ENCODE measurements at places on chromosomes 13 and 19.
A peak's percentile ranks its signal among the peaks of the same experiment; 100 is the strongest.

DNA sequence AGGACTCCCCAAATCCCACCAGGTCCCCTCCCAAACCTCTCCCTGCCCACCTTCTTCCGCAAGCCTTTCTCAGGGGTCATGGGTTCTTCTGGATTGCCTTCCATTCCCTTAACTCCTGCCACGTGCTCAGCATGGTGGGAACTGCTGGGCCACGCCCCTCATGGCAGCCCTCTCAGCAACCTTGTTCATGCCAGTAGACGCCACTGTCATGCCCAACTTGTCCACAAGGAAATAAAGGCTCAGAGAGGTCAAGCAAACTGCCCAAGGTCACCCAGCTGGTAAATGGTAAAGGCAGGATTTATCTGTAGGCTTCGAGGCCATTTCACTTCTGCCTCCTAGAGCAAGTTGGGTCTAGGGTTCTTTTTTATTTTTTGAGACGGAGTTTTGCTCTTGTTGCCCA lies 10.9 kb downstream of the PRAM1 start:
- DNase-seq = no peak

DNA sequence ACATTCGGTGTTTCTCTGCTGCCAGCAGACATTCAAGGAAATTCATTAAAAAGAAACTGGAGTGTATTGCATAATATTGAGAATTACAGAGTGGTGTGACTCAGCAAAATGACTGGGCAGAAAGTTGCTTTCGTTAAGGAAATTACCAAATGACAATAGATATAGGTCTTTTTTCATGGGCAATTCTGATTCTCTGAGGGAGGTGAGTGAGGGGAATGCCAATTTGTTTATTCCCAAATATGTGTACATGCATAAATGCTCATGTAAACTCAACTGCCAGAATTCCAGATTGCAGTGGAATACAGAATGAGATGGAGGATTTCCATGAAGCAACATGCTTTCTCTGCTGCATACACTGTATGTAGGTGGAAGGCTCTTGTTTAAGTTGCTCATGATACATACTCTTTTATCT lies 1730.1 kb downstream of the SLITRK5 start:
- DNase-seq = peak; percentile 6

- DNase-seq = no peak
Measured at GRCh38 chr13:65710514-65710913, 1519.6 kb downstream of the PCDH9 start.

GRCh38 chr13:36382030-36382429 lies 35.8 kb upstream of the SPART start:
- DNase-seq = no peak

GRCh38 chr19:29671393-29672160 lies 6.3 kb downstream of the PLEKHF1 start:
- no peak for DNase-seq

- DNase-seq = no peak
Measured at GRCh38 chr19:45223879-45224278, 21.3 kb downstream of the EXOC3L2 start.

DNA sequence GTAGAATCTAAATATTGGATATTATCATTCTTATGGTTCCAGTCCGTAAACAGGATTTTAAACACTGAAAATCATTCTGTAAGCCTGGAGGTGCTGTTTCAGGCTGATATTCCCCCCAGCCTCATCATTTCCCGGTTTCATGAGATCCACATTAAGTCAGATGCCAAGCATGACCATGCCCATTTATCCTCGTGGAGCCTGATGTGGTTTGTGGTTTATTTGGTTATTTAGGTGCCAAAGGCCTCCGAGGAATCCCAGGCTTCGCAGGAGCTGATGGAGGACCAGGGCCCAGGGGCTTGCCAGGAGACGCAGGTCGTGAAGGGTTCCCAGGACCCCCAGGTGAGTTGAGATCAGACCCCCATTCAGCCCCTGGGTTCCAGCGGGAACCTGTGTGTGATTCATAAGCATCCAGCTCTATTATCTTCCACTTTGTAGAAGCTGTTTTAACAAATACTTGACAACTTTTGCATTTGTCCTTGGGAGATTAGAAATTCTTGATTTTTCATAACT lies 92.5 kb downstream of the RAB20 start:
- no peak for DNase-seq

- DNase-seq = peak; percentile 83
Measured at GRCh38 chr19:18279516-18280246, 1.7 kb downstream of the JUND start.

- DNase-seq = no peak
Measured at GRCh38 chr13:39672378-39673132, 17.1 kb downstream of the COG6 start.

- no peak for DNase-seq
Measured at GRCh38 chr19:10112037-10112761, 706 bp downstream of the P2RY11 start.

DNA sequence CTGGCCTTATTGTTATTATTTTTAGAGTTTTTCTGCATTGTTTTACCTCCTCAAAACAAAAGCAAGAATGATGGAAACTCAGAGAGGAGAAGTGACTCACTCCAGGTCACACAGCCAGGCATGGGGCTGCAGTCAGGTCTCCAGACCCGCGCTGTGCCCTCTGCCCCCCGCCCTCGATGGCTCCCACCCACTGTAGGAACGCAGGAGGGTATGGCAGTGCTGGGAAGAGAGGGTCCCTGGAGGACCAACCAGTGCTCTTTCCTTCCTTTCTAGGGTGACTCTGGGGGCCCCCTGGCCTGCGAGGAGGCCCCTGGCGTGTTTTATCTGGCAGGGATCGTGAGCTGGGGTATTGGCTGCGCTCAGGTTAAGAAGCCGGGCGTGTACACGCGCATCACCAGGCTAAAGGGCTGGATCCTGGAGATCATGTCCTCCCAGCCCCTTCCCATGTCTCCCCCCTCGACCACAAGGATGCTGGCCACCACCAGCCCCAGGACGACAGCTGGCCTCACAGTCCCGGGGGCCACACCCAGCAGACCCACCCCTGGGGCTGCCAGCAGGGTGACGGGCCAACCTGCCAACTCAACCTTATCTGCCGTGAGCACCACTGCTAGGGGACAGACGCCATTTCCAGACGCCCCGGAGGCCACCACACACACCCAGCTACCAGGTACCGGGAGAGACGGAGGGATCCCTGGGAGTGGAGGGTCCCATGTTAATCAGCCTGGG lies 5.6 kb downstream of the TIMM13 start:
- no peak for DNase-seq

- DNase-seq = no peak
Measured at GRCh38 chr13:48457578-48458242, 44.8 kb upstream of the LPAR6 start.

DNA sequence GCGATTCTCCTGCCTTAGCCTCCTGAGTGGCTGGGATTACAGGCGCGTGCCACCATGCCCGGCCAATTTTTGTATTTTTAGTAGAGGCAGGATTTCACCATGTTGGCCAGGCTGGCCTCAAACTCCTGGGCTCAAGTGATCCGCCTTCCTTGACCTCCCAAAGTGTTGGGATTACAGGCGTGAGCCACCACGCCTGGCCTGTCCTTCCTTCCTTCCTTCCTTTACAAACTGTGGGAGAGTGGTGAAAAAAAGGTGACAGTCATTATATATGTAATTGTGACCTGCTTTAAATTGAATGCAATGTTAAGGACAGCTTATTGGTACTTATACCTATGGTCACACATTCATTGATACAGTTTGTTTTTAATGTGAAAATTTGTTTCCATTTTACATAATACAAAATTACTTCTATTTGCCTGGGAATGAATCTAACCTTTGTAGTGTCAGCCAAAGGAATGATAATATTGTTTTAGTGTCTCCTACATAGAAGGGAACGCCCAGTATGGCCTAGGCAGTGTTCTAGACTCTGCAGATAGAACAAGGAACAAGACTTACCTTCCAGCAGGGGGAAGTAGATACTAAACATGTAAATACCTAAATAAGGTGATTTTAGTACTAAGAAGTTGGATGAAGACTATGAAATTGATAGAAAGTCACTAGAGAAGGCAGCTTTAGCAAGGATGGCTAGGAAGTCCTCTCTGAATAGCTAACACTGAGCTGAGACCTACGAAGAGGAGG lies 146.3 kb downstream of the GGACT start:
- no peak for DNase-seq

GRCh38 chr13:31987535-31988170 lies 43.9 kb upstream of the FRY start:
- no peak for DNase-seq

DNA sequence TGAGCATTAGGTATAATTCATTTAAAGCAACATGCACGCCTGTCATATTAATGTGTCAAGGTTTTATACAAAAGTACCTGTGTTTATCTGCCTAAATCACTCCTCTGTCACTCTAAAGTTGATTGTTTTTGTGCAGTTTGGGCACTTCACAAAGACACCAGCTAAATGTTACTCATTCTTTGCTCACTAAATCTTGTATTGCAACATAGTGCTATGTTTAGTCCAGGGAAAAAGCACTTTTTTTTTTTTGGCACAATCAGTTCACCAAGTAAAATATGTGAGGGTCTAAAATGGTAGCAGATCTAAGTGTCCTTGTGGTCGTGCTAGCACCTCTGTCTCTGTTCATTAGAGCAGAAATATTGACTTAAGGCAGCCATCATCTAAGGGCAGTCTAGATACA lies 2526.7 kb upstream of the PCDH20 start:
- DNase-seq = no peak

- no peak for DNase-seq
Measured at GRCh38 chr13:21812192-21812626, 141.3 kb downstream of the FGF9 start.

DNA sequence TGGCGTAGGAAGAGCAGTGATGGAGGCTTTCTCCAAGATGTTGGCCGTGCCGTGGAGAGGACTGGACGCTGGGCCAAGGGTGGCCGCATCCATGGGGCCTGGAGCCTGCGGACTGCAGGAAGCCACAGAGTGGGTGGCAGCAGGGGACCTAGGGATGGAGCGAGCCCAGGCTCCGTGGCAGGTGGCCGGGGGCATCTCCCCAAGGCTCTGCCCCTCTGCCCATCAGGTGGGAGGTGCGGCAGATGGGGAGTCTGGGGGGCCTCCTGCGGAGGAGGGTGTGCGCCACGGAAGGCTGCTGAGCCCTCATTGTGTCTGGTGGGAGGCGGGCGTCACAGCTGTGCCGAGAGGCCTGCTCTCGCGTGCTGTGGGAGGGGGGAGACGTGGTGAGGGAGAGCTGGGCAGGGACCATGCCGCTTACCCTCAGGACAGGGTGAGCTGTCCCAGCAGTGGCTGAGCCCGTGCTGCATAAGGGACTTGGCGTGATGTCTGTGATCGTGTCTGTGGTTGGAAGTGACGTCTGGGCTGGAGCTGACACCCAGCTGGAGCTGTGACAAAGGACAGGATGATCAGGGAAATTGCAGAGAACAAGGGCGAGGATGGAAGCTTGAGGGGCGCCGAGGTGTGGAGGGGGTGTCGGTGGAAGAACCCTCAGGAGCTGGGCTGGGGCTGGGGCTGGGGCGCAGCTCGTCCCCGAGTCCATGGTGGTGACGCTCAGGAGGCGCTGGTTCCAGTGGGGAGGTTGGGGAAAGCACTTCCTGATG lies 13.4 kb downstream of the MCF2L start:
- no peak for DNase-seq

DNA sequence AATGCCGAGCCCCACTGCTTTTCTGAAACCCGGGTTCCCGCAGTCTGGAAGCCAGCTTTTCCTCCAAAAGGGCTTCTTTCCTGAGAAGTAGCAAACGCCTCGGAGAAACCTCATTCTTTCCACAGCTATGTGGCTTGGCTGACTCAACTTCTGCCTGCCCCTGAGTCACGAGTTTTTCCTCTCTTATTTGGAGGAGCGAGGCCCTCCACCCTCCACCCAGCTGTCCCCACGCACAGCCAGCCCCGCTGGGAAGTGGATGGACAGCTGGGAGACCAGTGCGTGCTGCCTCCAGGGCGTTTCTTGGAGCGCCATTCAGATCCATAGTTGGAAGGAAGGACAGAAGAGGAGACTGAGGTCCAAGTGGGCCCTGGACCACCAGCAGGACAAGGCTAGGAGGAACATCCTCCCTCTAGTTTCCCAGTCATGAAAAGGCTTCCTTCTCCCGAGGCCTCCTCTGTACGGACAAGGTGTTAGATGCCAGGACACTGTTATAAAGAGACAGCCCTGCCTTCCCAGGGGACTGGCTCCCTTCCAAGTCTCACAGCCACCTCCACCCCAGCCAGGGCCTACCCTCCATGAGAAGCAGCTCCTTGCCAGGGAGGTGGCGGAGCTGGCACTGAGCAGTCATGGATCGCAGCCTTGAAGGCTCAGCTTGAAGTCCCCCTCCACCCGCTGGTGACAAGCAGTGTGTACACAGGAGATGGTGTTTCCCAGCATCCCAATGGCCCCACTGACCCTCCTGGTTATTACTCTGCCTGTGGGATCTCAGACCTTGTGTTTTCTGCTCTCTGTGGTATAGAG lies 2.5 kb upstream of the PLEKHF1 start:
- peak; percentile 61 for DNase-seq

DNA sequence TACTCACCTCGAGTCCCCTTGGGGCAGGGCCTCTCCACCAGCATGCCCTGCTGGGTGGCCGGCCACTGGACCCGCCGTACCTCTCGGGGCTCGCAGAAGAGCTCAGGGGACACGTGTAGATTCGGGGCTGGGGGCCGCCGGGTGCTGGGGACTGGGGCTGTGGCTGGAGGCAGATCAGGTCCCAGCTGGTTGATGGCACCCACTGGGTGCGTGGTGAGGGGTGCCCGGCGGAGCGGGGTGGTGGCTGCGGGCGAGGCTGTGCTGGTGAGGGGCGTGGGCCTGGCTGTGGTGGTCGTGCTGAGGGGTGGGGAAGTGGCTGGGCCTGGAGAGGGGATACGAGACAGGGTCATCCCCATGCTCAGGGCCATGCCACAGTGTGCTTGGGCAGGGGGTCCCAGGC lies 24.9 kb upstream of the ASF1B start:
- DNase-seq = no peak

DNA sequence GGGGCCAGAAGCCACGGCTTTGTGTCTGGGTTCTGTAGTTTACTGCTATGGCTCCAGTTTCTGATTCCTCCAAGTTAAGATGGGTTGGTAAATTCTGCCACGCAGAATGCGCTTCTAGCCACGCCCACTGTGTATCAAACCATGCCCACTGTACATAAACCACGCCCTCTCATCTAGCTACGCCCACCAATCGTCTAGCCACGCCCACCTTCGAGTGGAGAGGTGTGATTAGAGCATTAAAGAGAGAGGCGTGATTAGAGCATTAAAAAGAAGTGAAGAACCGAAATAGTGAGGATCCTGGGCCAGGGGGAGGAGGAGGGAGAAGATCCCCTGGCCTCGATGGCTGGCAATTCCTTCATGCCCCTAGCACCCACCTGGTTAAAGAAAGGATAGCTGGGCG lies 43.7 kb upstream of the ADGRE5 start:
- no peak for DNase-seq

- DNase-seq = no peak
Measured at GRCh38 chr13:101695870-101696516, 243.5 kb downstream of the ITGBL1 start.

DNA sequence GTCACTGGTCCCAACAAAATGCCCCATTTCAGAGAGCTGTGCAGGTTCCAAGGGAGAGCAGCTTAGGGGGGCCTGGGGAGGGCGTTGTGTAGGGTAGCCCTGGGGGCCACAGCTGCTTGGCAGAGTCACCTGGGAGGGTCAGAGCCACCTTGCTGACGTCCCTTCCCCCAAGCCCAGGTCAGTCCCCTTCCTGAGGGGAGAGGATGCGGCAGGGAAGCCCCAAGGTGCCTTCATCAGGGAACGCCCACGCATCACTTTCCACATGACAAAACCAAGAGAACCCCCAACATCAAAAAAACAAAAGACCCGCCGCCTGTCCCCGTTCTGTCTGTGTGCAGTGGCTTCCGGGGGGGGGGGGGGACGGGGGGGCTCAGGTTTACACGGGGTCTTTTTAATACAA lies 5.3 kb upstream of the UQCR11 start:
- DNase-seq = no peak

Measured in T1000 (cell line).